ENCODE measurements at places on chromosomes 3 and 15. TPM values are rescaled to one million over a fixed set of nuclear protein-coding genes. Genes with fewer than 3 reads are reported as not detected.

GRCh38 chr15:89766357-89767311 lies 9.5 kb upstream of the MESP2 start:
- no peak for DNase-seq

GRCh38 chr3:182149594-182149993 lies 437.9 kb downstream of the SOX2 start:
- no peak for DNase-seq

- DNase-seq, result no peak
These were observed 88.6 kb downstream of the THSD4 start for GRCh38 chr15:71203586-71204474.

DNA sequence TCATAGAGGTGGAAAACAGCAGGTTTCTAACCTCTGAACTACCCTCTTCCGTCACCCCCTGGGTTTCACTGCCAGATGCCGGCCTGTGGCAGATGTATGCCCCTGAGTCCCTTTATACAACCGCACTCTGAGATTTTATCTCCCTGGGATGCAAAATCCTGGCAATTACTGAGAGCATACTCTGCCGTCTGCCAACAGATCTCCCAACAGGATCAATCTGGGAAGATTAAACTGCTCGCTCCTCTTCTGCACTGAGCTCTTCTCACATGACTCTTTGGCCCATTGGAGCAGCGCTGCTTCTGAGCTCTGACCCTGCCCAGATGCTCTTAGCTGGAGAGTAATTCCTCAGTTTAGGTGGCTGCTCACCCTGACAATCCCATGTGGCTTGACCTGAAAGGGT lies 133.2 kb downstream of the LIPC start:
- DNase-seq, result no peak

GRCh38 chr3:45590256-45590655 lies 4.3 kb upstream of the LIMD1 start:
- DNase-seq, result no peak

DNA sequence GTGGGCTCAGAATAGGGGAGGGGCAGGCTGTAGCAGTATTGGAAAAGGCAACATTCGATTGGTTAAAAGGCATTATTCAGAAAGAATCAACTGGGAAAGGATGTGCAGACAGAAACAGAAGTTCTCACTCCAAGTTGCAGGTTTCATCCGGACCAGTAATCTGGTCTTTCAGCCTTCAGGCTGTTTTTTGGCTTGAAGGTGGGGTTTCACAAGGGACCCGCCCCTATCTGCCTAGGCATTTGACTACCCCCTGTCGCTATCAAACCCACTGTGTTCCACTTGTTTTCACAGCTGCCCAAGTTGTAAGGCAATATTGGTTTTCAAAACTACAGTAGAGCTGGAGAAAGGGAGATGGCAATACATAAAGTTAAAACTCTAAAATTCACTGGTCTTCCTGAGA lies 96.9 kb downstream of the VPS8 start:
- no peak for DNase-seq

- DNase-seq, result no peak
These were observed 10.3 kb downstream of the PFKFB4 start for GRCh38 chr3:48546203-48546829.

DNA sequence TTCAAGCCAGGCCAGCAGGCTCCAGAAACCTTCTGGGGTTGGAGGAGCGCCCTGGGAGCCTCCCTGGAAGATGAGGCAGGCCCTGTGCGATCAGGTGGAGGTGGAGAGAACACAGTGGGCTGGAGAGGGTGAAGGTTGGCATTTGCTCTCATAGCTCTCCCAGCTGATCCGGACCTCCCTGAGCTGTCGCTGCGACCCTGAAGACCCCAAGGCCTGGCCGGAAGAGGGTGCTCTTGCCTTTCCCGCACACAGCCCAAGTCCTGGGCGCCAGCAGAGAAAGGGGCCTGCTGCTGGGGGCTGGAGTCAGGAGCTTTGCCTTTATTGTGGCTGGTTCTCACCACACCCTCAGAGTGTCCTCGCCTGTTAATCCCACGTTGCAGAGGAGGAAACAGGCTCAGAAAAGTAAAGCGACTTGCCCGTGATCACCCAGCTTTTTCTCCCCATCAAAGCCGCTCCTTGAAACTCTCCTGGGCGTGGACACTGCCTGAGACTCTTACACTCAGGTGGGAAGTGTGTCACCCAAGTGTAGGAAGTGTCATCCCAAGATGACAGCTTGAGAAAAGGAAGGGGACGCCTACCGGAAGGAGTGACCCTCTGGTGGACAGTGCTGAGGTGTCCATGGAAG lies 8.6 kb upstream of the RPL29 start:
- peak; percentile 65 for DNase-seq

DNA sequence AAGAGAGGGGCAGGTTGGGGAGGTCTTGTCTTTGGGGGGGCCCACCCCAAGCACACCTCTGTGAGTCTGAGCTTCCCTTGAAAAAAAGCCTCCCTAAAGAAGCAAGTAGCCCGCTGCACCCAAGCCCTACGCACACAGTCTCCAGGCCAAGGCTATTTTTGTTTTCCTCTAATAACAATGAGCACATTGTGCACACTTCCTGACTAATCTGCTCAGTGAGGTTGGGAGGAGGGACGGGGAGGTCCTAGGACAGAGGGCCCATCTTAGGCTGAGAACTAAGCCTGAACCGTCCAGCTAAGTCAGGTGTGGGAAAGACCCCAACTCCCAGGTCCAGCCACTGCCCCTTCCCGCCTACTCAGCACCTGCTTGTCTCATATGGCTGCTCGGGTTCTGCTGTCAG lies 87.2 kb downstream of the HMG20A start:
- peak; percentile 37 for DNase-seq

- DNase-seq, result no peak
These were observed 16.1 kb upstream of the CACNA1D start for GRCh38 chr3:53478166-53478830.

GRCh38 chr3:66153481-66154443 lies 67.0 kb upstream of the SLC25A26 start:
- no peak for DNase-seq

DNA sequence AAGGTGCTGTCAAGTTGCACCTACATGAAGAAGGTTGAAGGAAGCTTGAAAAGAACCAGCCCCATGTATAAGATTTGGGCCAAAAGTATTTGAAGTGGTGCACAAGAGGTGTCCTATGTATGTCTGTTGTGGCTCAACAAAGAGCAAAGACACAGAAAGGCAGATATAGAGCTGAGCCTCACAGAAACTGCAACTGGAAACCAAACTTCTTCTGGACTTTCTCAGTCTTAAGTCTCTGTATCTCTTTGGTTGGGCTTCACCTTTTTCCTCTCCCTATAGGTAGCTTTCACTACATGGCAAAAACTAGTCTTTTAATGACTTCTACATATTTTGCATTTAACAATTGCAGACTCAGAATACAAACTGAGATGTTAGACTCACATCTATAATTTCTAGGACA lies 8.8 kb upstream of the CMC1 start:
- no peak for DNase-seq

GRCh38 chr3:153976891-153977554 lies 144.2 kb upstream of the ARHGEF26 start:
- peak; percentile 55 for DNase-seq

- DNase-seq, result no peak
These were observed 56.6 kb downstream of the P3H2 start for GRCh38 chr3:190064112-190064511.

GRCh38 chr3:20776286-20776685 lies 590.3 kb upstream of the SGO1 start:
- no peak for DNase-seq

GRCh38 chr3:43286841-43287499 lies 630 bp downstream of the SNRK start:
- no peak for DNase-seq

The RPL15 gene
- total RNA-seq, result 2,242 TPM

The NR1I2 gene
- total RNA-seq, result 0.62 TPM

The PRSS50 gene
- total RNA-seq, result 0.21 TPM

The IL17RD gene
- total RNA-seq, result 61.0 TPM

The CYP11A1 gene
- total RNA-seq, result 2.3 TPM

The TEX55 gene
- total RNA-seq, result not detected

The OIP5 gene
- not detected for total RNA-seq

The C2CD4A gene
- total RNA-seq, result 0.21 TPM

The ZNF774 gene
- total RNA-seq, result 5.0 TPM

The INSYN1 gene
- 13.5 TPM for total RNA-seq

The SYNM gene
- total RNA-seq, result 35.9 TPM

The NPAP1 gene
- not detected for total RNA-seq

Measured in uterus (tissue), 4 donors.